ENCODE measurements at places on chromosomes 16 and 17.

GRCh38 chr16:48124266-48124665 lies 31.5 kb downstream of the ABCC12 start:
- no peak for DNase-seq

GRCh38 chr17:36623281-36623680 lies 21.9 kb downstream of the MRM1 start:
- DNase-seq: no peak

DNA sequence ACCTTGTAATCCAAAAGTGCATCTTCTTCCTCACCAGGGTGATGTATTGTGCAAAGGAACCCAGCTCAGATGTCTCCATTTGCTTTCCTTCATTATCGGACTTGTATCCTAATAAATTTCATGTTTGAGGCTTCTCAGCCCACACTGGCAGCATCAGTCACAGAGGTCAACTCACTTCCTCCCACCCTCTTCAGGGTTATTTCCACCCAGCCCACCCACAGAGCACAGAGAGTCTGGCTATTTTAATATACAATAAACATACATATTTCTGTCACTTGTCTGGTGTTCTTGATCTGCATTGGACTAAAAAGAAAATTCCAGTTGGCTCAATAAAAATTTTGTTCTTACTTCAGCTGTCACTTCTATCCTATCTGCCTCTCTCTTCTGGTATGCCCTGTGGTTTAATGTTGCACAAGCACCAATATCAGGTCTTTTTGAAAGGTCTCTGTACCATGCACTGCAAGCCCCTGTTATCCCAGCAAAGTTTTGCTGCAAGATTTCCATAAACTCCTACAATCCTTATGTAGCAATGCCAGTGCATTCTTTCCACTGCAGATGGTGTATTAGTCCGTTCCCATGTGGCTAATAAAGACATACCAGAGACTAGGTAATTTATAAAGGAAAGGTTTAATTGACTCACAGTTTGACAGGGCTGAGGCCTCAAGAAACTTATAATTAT lies 201.8 kb downstream of the CDH11 start:
- DNase-seq: no peak

GRCh38 chr16:88453217-88453531 lies at the start of gene ZFPM1:
Gene ZFPM1, plus strand, starts transcription at chr16:88453280. Its CDS starts 359 bp downstream, at chr16:88453639.
- DNase-seq: no peak

DNA sequence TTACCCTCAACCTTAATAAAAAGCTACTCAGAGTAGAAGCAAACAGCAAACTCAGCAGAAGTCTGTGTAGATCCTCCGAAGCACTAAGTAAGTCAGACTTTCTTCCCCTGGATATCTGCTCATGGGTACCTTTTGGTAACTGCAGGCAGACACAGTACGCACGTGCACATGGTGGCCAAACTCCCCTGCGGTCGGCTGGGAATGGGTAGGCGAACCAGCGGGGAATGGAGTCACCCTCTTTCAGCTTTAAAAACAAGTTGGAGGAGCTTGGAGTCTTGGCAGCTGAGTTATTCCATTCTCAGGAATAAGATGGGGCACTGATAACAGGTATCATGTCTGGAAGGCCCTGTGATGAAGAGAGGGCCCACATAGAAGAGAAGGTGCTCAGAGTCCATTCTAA lies 16.3 kb downstream of the CYB561 start:
- DNase-seq: no peak

DNA sequence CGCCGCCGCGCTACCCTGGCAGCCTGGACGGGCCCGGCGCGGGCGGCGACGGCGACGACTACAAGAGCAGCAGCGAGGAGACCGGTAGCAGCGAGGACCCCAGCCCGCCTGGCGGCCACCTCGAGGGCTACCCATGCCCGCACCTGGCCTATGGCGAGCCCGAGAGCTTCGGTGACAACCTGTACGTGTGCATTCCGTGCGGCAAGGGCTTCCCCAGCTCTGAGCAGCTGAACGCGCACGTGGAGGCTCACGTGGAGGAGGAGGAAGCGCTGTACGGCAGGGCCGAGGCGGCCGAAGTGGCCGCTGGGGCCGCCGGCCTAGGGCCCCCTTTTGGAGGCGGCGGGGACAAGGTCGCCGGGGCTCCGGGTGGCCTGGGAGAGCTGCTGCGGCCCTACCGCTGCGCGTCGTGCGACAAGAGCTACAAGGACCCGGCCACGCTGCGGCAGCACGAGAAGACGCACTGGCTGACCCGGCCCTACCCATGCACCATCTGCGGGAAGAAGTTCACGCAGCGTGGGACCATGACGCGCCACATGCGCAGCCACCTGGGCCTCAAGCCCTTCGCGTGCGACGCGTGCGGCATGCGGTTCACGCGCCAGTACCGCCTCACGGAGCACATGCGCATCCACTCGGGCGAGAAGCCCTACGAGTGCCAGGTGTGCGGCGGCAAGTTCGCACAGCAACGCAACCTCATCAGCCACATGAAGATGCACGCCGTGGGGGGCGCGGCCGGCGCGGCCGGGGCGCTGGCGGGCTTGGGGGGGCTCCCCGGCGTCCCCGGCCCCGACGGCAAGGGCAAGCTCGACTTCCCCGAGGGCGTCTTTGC lies 3.1 kb downstream of the HIC1 start:
- DNase-seq: no peak

DNA sequence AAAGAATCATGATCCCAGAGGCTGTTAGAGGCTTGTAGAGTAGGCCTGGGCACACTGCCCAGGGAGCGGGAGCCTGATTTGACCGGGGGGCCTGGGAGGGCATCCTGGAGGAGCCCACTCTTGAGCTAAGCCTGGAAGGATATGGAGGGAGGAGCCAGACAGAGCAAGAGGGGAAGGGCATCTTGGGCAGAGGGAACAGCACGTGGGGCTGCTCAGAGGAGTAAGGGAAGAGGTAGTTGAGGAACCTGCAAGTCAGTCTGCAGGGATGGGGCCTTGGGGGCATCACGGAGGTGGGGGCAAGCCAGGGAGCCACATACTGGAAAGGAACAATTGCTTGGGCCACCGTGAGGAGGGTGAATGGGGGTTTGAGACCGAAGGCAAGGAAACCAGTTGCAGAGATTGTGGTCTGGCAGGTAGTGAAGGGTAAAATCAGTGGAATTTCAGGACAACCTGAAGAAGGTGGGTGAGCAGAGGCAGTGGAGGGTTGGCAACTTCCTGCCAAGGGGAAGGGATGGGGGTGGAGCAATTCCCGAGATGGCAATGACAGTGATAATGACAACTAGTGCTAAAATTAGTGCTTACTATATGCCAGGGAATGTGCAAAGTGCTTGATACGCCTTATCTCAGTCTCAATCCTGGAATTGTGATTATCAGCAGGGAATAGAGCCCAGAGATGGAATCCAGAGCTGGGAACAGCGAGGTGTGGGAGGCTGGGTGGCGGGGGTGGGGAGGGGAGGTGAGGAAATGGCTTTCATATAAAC lies 9.7 kb upstream of the RAI1 start:
- no peak for DNase-seq

DNA sequence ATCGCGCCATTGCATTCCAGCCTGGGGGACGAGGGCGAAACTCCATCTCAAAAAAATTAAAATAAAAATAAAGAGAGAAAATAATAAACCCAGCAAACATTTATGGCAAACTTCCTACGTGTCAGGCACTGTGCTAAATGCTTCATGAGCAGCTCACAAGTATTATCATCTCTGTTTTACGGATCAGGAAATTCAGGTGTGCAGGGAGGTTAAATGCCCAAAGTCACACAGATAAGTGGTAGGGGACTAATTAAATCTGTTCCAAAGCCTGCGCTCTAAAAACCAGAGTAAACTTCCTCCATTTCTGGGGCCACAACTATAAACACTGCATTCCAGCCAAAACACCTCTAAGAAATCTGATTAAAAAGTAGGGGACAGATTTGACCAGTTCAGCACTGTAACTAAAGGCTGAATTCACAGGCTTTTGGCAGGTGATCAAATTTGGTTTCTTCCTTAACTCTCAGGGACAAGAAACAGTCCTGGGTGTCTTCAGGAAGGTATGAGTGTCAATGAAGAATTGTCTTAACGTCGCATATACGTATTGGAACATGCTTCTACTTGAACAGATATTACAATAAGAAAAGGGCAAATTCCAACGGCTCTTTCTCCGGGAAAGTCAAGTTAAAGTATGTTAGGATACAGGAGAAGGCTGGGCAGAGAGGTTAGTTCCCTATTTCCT lies 996 bp downstream of the STRADA start:
- no peak for DNase-seq

- DNase-seq: no peak
These were observed 9.0 kb upstream of the C1QL1 start for GRCh38 chr17:44977065-44977464.

DNA sequence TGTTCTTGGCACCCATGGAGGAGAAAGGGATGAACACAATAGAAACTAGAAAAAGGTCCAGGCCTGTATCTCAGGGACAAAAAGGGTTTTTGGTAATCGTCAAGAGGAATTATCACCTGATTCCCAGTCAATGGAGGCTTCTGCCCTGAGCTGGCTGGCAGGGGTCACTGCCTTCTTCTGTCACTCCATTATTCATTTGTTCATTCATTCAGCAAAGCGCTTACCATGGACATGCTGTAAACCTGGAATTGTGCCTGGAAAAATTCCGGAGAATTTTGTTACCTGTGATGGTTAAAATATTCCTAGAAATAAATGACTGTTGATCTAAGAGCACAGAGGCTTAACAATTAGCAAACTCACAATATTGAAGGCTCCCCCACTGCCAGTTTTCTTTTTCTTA lies 212.3 kb downstream of the SHISA9 start:
- DNase-seq: no peak

- no peak for DNase-seq
These were observed 19.0 kb upstream of the GNG13 start for GRCh38 chr16:819336-820043.

GRCh38 chr17:4272213-4272971 lies 8.6 kb upstream of the ANKFY1 start:
- no peak for DNase-seq

DNA sequence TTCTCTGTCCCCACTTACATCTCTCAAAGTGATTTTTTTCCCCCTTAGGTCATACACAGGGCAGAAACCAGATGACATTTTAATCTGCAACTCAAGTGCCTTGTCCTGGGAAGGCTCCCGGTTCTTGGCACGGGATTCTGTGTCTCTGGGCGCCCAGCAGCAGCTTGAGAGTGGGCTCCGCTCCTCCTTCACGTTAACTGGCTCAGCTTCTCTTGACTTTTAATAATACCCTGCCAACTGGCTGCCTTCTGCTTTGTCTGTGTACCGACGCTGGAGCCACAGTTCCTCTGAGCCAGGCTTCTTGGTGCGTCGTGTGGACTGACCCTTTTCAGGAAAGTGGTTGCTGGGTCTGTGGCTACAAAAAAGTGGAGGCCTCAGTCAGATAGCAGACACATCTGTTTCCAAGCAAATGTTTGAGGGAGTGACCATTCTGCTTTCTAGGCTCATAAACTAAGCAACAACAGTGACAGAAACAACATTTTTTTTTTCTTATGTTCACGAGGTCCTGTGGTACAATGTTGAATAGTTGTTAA lies 64.9 kb downstream of the IRF8 start:
- DNase-seq: peak; percentile 17

- no peak for DNase-seq
These were observed 47.6 kb downstream of the HSD17B2 start for GRCh38 chr16:82082543-82083244.

GRCh38 chr16:35733278-35733965 lies 2274.0 kb downstream of the TP53TG3F start:
- DNase-seq: no peak

DNA sequence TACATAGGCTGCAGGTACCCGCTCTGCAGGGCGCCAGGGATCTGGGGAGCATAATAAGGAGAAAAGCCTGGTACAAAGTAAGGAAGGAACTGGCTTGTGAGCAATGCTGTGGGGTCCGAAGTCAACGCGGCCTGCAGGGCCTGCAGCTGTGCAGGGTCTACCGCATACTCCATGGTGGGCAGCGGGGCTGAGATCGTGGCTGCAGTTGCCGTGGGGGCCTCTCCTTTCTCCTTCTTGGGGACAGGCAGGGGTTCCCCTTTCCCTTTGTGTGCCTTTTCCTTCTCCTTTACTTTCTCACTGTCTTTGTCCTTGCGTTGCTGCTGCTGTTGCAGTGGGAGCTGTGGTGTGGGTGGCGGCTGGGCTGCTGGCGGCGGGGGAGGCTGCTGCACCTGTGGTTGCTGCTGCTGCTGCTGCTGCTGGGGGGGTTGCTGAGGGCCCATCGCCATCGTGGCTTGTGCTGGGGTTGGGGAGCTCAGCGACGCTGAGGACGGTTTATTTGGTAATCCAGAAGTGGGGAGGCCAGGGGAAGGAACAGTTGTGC lies 259.6 kb downstream of the ZFHX3 start:
- DNase-seq: no peak

DNA sequence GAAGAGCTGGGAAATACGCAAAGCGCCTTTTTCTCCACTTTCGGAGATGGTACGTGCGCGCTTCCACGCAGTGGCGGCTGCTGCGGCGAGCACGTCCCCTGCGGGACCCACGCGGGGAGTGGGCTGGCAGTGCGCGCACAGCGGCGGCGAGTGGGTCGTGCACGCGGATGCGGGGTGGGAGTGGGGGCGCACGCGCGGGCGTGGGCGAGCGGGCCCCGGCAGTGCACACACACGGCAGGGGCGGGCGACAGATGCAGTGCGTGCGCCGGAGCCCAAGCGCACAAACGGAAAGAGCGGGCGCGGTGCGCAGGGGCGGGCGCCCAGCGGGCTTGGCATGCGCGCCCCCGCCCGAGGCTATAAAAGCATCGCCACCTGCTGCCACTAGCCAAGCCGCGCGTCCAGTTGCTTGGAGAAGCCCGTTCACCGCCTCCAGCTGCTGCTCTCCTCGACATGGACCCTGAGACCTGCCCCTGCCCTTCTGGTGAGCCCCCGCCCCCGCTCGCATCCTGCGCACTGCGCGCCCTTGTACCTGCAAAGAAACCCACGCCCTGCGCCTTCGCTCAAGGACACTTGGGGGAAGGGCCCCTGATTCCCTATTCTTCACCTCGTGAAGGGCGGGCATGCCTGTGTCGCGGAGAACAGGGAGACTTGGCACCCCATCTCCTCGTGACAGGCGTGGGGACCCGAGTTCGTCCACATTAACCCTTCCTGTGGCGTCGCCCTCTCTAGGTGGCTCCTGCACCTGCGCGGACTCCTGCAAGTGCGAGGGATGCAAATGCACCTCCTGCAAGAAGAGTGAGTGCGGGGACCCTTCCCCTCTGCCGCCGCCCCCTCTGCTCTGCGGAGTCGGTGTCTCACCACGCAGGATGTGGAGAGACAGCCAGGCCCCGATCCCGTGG lies at the start of gene MT3:
Gene MT3, plus strand, starts transcription at position 388 of the 899 bp plus-strand sequence. Its CDS starts 63 bp downstream, at position 451.
- no peak for DNase-seq

DNA sequence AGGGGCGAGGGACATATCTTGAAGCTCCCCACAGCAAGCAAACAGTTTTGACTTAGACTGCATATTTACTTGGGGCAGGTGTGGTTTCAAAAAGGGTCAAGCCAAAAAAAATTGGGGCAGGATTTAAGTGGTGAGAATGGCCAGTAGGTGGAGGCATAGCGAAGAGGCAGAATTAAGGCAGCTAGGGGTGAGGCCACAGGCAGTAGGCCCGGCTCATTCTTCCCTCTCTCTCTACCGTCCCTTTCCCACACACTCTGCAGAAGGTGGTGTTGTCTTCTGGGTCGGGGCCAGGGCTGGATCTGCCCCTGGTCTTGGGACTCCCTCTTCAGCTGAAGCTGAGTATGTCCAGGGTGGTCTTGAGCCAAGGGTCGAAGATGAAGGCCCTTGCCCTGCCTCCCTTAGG lies 2.6 kb downstream of the SHBG start:
- peak; percentile 15 for DNase-seq

- no peak for DNase-seq
These were observed 341 bp downstream of the SLC7A6OS start for GRCh38 chr16:68310437-68310773.

- DNase-seq: no peak
These were observed 74.5 kb upstream of the HSBP1 start for GRCh38 chr16:83733301-83733700.
